ENCODE measurements at places on chromosomes 1 and 21.

DNA sequence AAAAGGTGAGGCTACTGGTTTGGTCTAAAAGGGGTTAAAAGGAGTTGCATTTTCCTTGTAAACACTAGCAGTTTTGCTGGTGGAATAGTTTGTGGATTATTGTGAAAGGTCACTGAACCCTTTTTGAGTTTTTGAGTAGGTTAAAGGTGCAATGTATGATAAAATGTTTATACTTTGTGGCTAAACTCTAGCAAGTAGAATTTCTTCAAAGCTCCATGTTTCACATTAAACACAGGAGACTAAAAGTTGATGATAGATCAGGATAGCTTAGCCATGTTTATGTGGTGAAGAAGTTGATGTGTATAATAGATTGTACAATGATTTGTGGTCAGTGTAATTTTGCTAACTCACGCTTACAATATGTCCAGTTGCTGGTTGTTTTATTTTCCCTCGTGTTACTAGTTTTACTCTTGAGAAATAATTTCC, 13.1 kb downstream of the ZNF326 start:
- no peak for DNase-seq

DNA sequence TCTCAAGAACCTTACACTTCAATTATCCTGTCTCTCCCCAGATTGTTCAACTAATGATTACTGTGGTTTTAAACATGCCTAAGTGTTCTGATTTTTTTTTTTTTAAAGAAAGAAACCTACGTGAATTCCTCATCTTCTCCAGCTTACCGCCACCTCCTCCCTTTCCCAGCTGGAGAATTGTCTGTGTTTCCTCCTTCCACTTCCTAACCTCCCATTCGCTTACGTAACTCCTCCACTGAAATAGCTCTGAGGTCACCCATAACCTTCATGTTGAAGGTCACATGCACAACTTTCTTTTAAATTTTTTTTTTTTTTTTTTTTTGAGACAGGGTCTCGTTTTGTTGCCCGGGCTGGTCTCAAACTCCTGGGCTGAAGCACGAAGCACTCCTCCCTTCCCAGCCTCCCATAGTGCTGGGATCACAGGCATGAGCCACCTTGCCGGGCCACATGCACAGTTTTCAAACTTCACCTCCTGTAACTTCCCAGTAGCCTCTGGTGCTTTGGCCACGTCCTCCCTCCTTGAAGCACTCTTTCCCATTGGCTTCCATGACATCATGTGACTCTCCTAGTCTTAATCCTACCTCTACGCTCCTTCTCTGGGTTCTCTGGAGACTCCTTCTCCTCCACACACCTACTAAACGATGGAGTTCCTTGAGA, 9.8 kb upstream of the CAPZB start:
- DNase-seq = no peak

DNA sequence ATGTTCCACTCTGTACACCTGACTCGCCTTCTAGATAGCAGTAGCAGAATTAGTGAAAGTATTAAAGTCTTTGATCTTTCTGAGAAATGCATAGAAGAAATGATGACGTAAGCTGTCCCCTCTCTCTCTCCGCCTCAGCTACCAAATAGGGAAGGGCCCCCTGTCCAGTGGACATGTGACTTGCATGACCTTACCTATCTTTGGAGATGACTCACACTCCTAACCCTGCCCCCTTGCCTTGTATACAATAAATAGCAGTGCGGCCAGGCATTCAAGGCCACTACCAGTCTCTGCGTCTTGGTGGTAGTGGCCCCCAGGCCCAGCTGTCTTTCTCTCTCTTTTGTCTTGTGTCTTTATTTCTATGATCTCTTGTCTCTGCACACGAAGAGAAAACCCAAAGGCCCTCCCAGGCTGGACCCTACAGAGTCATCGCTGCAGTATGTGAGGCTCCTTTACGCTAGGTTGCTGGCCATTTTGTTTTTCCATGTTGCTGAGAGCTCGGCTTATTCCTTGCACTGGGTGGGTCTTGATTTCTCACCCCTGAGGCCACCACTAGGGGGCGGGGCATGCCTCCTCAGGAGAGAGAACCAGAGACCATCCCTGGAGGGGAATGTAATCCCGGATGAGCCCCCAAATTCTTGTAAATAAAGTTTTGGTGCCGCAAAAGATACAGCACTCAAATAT, 16.0 kb upstream of the ZBTB8B start:
- no peak for DNase-seq

DNA sequence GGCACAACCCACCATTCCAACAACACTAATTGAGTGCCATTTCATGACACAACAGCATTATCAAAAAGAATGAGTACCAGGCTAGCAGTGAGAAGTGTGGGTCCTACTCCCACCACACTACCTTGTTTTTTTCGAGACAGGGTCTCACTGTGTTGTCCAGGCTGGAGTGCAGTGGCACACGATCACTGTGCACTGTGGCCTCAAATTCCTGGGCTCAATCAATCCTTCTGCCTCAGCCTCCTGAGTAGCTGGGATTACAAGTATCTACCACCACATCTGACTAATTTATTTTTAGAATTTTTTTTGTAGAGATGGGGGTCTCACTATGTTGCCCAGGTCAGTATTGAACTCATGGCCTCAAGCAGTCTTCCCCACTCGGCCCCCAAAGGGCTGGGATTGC, 30.7 kb downstream of the CD247 start:
- no peak for DNase-seq

DNA sequence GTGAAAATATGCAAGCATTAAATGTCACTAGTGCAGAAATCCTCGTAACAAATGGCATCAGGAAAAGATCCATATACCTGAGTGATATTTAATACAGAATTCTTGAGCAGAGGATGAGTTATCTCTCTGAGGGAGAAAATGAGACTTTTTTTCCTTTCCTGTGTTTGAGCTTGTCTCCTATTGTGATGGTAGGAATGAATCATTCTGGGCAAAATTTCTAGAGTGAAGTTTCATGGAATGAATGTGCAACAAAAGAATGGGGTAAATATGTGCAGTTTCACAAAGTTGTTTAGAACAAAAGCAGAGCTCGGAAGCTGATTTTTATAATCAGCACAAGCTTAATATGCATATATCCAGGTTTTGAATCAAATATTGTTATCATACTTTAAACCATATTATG, 4.6 kb downstream of the CTPS1 start:
- no peak for DNase-seq

GRCh38 chr1:244815600-244816099, 19.8 kb upstream of the COX20 start:
- DNase-seq = no peak

DNA sequence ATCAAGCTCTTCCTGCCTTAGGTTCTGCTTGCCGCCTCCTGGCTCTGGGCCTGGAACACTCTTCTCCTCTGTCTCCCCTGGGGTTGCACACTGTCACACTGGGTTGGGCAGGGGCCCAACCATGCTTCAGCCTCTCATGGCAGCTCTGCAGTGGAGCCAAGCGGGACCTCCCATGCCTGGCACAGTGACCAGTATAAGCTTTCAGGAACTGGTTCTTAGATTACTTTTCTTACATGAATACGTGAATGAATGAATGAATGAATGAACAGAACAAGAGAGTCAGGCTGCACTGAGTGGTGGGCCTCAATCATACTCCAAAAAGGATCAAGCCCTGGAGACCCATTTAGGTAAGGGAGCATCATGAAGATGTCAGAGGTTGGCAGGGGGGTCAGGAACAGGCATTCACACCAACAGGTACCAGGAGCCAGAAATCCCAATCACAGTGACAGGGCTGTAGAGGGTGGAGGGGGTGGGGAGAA, 30.8 kb upstream of the TMEM125 start:
- no peak for DNase-seq

GRCh38 chr1:161199506-161200139, 769 bp upstream of the ADAMTS4 start:
- no peak for DNase-seq

DNA sequence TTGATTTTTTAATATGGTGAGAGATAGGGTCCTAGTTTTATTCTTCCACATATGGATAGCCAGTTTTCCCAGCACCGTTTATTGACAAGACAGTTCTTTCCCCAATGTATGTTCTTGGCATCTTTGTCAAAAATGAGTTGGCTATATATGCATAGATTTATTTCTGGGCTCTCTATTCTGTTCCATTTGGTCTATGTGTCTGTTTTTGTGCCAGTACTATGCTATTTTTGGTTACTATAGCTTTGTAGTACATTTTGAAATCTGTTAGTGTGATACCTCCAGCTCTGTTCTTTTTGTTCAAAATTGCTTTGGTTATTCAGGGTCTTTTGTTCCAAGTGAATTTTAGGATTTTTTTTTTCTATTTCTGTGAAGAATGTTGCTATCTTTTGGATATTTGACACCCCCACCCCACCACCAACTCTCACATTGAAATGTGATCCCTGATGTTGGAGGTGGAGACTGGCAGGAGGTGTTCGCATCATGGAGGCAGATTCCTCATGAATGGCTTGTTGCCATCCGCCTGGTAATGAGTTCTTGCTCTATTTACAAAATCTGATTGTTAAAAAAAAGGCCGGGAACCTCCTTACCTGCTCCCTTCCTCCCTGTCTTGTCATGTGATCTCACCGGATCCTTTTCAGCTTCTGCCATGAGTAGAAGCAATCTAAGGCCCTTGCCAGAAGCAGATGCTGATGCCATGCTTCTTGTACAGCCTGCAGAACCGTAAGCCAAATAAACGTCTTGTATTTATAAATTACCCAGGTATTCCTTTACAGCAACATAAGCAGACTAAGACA, 54.8 kb upstream of the KRTAP19-8 start:
- no peak for DNase-seq

DNA sequence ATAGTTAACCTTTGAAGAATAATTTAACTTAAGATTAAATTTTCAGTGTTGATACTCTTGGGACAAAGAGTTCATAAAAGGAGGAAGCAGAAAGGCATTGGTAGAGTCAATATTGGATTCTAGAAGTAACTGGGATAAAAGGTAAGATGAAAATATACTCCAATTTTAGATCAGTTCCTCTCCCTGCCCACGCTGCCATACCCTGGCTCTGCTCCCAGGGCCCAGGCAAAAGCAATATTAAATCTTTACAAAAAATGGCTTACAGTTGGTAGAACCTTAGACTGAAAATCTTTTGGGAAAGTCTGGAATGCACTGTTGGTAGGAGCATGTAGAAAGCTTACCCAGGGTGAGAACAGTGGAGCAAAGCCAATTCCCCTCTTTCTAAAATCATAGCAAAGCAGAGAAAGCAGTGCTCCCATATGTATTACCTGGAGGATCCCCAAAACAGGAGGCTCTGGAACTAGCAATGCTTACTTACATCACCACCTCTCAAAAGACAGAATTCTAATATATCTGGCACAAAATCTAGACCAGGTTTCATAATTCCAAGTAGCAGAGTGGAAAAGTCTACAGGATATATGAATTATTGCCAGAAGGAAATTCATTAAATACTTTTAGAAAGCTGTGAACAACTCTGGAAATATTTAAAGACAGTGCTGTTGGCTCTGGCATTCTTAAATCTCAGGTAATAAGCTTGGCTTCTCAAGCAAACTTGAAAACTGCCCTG, 24.5 kb downstream of the KIAA0319L start:
- DNase-seq = no peak

DNA sequence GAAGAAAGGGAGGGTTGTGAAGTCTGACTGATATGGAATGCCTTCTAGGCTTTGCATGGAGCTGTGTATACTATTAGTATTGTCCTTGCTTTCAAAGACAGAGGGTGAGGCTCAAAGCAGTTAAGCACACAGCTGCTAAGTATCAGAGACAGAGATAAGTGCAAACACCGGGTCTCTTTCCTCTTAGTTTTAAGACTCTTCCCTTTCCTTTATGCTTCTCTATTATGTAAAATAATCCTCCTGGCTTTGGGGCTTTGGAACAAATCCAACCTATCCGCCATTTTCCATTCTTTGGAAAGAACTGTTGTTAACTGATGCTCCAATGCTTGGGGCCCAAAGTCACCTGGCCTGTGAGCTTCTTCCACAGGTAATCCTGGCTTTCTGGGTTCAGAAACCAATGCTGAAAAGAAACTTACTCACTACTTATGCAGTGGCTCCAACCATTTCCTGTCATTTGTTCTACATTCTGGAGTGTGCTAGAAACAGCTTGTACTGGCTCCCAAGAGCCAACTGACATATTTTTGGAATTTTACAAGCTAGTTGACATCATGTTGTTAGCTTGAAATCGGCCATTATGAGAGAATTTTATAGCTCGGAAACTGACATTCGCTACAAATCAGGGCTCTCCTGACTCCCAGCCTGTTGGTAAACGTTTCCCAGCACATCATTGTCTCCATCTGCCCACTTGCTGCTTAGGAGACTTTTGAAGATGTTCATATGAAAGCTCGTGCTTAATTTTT, 67.5 kb downstream of the DNTTIP2 start:
- no peak for DNase-seq

DNA sequence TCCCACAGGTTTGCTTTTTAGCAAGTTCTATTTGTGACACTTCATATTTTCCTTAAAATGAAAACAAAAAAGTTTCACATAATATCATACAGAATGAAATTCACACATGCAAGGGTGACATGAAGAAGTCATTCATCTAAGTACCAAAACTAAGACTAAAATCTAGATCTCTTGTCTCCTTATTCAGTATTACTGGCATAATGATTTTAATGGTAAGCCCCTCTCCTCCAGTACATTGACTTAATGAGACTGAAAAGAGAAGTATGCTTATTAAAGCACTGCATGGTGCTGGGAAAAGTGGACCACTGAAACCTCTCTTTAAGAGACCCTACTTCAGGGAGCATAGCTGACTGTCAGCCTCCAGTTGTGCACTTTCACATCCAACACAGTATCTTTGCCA, 99.5 kb downstream of the NEGR1 start:
- no peak for DNase-seq

- DNase-seq = no peak
Observed at GRCh38 chr1:214698559-214698958, 95.6 kb downstream of the CENPF start.

GRCh38 chr1:21590934-21591333, 78.2 kb downstream of the RAP1GAP start:
- no peak for DNase-seq

DNA sequence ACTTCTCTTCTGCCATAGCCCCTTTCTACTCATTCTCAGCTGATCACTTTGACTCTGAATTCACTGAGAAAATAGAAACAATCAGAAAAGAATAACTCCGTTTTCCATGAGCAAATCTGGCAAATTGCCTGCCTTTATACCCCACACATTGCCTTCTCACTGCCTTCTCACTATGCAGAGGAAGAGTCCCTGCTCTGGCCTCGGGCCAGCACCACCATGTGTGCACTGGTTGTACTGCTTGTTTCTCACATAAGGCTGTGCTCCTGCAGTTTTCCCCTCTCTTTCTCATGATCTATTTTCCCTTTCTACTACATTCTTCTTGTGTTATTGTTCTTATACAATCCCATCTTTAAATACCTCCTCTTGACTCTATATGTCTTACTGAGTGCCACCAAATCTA, 2.3 kb upstream of the HMGCS2 start:
- DNase-seq = no peak

GRCh38 chr1:4362314-4363044, 291.9 kb upstream of the AJAP1 start:
- DNase-seq = no peak

DNA sequence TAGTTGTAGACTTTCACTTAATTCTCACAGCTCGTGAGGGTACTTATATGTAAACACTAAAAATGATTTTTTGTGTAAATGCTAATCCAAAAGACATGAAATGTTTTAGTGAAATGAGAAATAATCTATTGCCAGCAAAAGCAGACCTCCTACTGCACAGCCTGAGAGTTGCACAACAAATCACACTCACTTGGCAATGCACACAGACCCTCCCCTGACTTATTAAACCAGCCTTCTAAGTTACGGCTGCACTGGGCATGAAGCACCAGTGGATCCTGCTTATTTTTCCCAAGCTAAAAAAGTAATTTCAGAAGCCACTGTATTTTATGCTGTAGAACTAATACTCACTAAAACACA, 10.3 kb downstream of the ERRFI1 start:
- no peak for DNase-seq

GRCh38 chr1:228976316-228976715, 241.0 kb downstream of the RHOU start:
- no peak for DNase-seq
